ENCODE measurements at places on chromosomes 1 and 21. TPM values are rescaled to one million over a fixed set of nuclear protein-coding genes. Genes with fewer than 3 reads are reported as not detected.

The LIPI gene
- polyA plus RNA-seq, result not detected

The LIN9 gene
- 5.6 TPM for polyA plus RNA-seq

GRCh38 chr1:101781201-101781831 is 215.4 kb downstream of the OLFM3 start:
- H3K27ac ChIP-seq, result no peak overlapping the region
- H3K4me1 ChIP-seq, result no peaks in the 10 kb centered on the region
- H3K36me3 ChIP-seq, result no peaks in the 10 kb centered on the region

DNA sequence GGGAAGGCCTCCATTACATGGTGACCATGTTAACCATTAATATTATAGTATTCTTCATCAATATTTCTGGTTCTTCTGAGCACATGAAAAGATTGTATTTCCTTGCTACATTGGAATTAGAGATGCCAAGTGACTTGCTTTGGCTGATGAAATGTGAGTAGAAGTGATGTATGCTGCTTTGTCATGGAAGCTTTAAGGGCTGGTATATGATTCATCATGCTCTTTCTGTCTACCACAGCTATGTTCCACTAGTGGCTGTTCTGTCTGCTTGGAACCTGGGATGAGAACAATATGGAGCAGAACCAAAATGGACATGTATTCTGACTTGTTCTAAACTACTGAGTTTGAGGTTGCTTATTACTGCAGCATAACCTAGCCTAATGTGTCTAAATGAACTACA is 163.3 kb downstream of the TM2D1 start:
- H3K27ac ChIP-seq, result no peak overlapping the region
- no peaks in the 10 kb centered on the region for H3K27me3 ChIP-seq
- H3K36me3 ChIP-seq, result no peaks in the 10 kb centered on the region
- no peak for DNase-seq

The IFNLR1 gene
- 2.8 TPM for polyA plus RNA-seq
